ENCODE measurements at places on chromosomes 3 and 15.

- DNase-seq = no peak
These were observed 66.7 kb downstream of the PLD1 start for GRCh38 chr3:171743327-171744157.

DNA sequence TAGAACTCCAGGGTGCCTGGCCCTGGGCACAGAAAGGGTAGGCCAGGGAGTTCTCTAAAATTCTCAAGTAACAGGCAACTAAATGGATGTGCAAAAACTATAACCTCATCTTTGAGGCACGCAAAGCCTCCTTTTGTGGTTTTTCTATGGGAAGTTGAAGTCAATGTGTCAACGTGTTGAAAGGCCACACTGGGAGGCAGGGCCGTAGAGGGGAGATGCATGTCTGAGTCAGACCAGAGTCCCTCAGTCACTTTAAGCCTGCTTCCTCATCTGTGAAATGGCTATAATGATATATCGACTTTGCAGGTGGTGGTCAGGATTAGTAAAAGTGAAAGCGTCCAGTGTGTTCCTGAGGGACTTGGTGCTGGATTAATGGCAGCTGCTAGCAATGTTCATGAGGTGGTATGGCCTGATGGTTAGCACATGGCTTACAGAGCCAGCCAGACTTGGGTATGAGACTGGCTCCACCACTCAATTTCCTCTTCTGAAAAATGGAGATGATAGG, 17.0 kb downstream of the TGM5 start:
- DNase-seq = no peak

- no peak for DNase-seq
These were observed 89.5 kb downstream of the CPN2 start for GRCh38 chr3:194261581-194262063.

DNA sequence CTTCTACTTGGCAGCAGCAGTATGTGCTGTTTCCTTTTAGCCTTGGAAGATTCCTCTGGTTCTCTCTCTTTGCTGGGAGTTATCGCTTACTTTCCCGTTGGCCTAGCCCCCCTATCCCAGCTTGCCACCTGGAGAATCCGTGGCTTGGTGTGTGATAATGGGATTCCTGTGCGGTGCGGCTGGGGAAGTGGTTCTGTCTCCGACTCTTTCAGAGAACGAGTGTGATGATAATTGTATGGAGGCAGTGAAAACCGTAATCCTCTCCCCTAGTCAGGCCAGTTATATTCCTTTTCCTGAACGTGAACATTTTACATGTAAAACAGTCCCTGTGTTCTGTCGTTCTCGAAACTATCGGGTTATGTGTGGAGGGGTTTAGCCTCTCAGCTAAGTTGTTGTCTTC, 300.1 kb upstream of the C2CD4B start:
- no peak for DNase-seq

GRCh38 chr3:74217467-74217866, 397.0 kb downstream of the CNTN3 start:
- no peak for DNase-seq

- no peak for DNase-seq
These were observed 23.9 kb downstream of the FBXO22 start for GRCh38 chr15:75927601-75928000.

GRCh38 chr3:184316792-184317191, 2.4 kb downstream of the EIF4G1 start:
- no peak for DNase-seq

- no peak for DNase-seq
These were observed 60.5 kb downstream of the SH3BP5 start for GRCh38 chr3:15271785-15272381.

DNA sequence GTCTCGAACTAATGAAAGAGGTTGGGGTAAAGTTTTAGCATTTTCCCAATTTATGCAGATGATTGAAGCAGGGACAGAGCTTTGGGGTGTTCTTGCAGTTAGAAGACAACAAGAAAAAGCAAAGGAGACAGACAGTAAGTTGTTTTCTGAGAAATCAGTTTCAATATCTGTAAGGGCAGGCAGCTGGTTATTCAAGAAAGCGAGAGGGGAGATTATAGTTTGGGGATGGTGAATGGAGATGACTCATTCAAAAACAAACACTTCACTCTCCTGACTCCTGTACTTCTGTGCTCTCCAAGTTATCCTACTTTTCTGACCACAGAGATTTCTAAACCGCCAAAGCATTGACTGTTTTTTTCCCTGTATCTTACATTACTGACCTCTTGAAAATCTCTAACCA, 352.0 kb downstream of the GAP43 start:
- DNase-seq = no peak

- DNase-seq = no peak
These were observed 97.9 kb downstream of the NAALADL2 start for GRCh38 chr3:174957081-174957480.

DNA sequence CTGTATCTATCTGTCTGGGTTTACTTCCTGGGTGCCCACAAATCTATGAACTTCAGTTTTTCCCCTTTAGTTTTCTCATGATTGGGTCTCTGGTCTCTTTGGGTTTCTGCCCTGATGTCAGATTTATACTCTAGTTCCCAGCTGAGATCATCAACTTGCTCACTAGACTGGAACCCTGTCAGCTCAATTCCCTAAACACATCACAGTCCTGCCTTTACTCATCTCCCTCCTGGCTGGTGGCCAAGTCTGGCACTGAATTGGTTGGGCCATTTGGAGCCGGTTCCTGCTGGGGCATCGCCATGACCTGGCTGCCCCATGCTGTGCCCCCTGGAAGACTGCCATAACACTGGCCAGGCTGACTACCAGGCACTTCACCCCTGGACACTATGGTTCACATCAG, 345.3 kb downstream of the CHST2 start:
- DNase-seq = no peak

GRCh38 chr3:126982126-126982470, 817 bp upstream of the PLXNA1 start:
- DNase-seq = no peak

DNA sequence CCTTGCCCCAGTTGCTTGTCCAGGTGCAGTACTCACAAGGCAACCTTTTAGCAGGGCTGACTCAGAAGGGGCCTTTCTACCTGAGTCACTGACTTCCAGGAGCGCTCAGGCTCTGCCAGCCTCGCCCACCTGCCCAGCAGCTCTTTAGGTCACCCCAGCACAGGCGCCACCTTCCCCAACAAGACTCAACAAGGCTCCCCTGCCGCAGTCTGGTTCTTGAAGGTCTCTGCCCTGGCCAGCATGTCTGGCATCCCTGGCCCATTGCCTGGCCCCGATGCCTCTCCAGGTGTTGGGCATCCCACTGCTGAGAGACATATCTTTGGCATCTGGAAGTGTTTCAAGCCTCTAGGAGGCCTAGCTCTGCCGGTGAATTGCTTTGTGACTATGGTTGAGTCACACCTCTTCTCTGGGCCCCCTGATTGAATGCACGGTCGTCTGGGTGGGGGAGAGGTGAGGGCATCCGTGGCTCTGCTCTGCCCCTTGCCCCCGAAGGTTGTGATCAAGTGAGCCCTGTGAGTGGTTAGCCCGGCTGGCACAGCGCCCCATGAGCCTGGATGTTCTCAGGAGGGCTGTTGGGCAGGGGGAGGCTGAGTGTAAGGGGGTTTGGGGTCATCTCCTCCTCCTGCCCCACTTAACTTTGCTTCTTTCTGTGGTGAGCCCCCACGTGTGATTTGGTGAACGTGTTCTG, 21.6 kb downstream of the SNX33 start:
- no peak for DNase-seq

- no peak for DNase-seq
These were observed 90.6 kb downstream of the CACNA1D start for GRCh38 chr3:53585049-53585448.

- no peak for DNase-seq
These were observed 96.6 kb downstream of the DNAJB8 start for GRCh38 chr3:128369881-128370642.

- DNase-seq = no peak
These were observed 73.3 kb upstream of the SNRK start for GRCh38 chr3:43212914-43213611.

DNA sequence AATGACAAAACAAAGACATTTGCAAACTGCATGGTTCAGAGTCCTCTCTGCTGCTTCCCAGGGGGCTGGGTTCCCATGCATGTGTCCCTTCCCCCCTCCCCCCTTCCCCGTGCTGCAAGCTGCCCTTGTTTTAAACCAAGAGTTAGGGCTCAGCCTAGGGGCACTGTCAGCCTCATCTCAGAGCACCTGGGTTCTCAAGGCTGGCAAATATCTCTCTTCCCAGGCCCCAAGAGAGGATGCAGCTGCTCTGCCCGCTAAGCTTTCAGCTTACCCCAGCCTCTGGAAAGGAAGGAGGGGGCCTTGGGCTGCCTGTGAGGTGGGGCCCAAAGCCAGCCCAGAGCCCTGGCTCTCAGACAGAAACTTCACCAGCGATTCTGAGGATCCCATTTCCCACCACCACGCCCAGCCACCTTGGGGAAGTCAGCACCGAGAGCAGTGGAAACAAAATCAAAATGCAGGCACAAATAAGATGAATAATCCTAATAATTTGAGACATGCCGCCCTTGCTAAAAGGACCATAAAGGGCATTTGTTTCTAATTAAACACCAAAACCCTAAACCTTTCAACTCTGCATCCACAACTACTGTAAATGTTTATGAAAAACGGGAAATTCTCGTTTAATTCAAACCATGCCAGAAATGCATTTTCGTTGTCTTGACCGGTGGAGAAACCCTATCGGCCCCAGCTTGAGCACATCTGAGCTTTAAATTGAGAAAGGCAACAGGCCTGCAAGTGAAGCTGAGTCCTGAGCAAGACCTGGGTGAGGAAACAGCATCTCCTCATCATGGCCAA, 67.7 kb upstream of the WNT5A start:
- no peak for DNase-seq

GRCh38 chr3:114308830-114309229, 15.0 kb downstream of the TIGIT start:
- no peak for DNase-seq

- DNase-seq = no peak
These were observed 612.9 kb downstream of the ZNF385D start for GRCh38 chr3:21138085-21138484.

- DNase-seq = no peak
These were observed 26.2 kb downstream of the IFT80 start for GRCh38 chr3:160372780-160373179.

GRCh38 chr3:169847896-169848295, 21.8 kb downstream of the LRRC31 start:
- no peak for DNase-seq

GRCh38 chr3:79032686-79033318, 735.0 kb downstream of the ROBO1 start:
- no peak for DNase-seq

DNA sequence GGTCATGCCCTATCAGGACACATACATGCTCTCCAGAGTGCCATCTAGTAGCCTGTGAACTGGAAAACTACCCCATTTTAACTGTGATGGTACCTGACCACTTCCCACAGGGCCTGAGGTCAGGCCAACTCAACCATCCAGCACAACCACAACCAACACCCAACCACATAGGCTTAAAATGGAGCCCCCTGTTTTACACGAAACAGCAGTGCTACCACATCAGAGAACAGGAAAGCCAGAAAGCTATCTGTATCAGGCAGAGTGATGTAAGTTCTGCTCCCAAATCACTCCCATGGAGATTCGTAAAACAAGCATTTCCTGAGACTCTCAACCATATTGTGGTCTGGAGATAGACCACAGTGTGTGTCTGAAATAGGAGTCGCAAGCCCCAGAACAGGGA, 1017.3 kb upstream of the EPHA6 start:
- no peak for DNase-seq

GRCh38 chr15:31352911-31353811, 26.5 kb downstream of the KLF13 start:
- no peak for DNase-seq

DNA sequence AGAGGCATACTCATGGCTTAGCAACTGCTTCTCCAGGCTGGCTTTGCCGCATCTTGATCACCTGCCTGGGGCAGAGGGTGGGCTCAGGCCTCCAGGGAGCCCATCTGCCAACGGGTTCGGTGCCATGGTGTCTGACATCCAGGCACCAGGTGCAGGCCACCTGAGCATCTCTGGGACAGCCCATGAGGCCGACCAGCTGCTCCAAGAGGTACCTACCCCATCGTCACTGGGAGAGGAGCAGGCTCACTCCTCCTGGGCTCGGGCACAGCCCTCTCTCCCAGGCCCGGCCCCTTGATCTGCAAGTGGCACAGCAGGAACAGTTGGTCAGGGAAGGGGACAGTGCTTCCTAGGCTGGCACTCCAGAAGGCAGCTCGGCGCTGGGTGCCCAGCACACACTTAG, 21.9 kb downstream of the TPRA1 start:
- DNase-seq = no peak

DNA sequence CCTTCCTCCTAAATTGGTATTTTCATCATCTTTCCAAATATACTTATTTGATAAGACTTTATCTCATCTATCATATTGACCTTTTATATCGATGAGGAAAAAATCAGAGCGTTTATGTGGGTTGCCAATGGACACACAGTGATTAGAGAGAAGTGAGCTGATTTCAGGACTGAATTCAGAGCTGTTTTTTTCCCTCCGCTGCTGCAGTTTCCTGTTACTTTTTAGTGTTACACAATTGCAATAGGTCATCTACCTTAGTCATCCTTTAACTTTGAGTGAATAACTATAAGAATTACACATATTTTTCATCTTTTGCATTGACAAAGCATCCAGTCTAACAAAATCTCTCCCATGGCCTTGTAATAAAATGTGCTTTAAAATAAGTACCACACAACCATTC, 266.3 kb upstream of the CNTN4 start:
- DNase-seq = no peak

DNA sequence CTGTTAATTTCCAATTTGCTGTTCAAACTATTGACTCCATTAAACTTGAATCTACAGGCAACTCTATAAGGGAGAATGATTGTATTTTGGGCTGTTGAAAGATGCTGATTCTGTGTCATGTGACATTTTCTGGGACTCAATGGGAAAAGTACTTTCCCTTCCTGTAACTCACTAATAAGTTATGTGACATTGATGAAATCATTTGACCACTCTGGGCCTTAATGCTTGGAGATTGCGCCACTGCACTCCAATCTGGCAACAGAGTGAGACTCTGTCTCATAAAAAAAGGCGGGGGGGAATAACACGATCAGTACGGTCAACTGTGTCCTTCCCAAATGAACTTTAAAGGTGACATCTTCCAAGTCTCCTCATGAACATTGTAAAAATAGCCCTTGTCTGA, 215.2 kb upstream of the SGO1 start:
- no peak for DNase-seq

DNA sequence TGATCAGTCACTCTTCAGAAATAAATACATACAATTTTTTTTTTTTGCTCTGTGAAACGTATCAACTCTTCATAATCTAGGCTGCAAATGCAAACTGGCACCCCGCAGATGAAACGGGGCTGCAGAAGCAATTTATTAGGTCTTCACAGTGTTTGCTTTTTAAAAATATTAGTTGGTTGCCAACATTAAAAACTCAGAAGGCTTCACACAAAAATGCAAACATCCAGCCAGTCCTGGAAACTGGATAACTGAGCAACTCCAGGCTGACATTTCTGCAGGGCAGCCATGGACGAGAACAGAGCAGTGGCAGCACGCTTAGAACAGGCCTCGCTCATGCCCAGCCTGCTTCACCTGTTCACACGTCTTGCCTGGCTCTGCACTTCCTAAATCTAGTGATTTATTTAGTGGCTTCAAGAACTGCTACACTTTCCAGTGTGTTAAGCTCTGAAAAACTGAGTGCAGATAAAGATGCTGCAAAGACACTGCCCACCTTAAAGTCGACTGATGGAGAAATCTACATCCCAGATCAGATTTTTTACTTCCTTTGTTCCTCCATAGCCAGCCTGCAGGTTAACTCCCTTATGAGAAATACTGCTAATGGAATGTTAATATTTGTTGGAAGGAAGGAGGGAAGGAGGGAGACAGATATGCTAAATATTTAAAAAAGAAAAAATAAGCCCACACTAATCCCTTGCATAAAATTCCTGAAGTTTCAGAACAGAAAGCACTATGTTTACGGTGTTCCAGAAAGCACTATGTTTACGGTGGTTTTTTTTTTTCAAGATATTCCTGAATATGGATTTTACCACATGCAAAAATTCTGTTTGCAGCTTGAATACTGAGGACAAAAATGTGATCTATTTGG, 53.6 kb downstream of the SETMAR start:
- DNase-seq = no peak

All from progenitor cell of endocrine pancreas (in vitro differentiated cells).